ENCODE measurements at places on chromosomes 6 and 20.

DNA sequence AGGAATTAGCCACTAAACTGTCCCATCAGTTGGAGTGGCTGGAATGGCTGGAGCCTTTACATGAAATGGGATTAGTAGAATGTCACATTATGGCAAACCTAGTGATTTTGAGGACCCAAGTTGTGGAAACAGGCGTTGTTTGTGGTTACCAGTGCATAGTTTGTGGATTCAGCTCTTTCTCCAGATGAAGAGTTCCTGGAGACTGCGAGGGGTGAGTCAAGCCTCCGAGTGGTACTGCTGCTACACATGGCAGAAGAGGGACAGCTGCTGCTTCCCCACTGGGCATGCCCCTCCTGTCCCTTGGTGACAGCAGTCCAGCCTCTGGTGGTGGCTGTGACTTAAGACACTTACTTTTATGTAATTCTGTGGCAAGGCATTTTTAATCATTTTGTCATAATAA, 94.2 kb upstream of the SCP2D1 start:
- DNase-seq, result no peak

DNA sequence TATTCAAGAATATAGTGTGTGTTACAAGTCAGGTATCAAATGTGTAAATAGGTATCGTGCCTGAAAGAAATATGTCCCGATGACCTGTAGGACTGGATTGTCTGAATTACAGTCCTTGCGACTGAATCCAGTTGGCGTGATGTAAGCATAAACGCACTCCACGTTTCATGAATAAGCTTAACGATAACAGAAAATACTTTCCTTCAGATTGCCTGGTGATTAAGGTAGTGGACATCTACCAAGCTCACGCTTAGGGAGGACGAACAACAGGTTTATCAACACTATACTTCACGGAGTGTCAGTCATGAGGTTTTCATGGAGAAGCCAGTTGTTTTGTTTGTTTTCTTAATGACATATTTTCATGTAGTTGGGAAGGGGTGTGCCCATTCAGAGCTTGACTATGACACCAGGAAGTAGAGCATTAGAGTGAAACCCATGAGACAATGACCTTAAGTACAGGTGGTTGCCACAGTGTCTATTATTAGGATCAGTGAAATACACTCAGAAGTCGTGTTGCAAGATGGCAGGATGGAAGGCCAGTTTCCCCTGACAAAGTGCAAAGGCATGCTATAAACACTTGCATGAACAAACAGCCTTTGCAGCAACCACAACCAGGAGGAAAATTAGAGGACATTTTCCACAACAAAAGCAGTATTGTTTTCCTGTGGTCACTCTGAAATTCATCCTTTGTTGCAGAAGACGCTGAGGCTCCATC, 305.8 kb upstream of the PRDM1 start:
- DNase-seq, result no peak

DNA sequence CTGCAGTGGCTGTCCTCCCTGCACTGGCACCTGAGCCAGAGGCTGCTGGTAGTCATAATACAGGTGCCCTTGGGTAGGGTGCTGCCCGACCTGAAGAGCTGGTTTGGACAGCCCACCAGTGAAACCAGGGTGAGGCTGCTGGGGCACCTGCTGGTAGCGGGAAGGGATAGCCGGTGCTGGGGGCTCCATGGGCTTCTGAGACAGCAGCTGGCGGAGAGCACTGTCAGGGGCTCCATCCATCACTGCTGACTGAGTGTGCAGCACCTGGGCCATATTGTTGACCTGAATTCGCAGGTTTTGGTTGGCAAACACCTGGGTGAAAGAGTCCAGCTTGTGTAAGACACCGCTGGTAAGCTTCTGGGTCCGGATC, 51.2 kb upstream of the MRPS10 start:
- no peak for DNase-seq

- DNase-seq, result no peak
Measured at GRCh38 chr6:30206799-30207618, 6.2 kb downstream of the TRIM26 start.

DNA sequence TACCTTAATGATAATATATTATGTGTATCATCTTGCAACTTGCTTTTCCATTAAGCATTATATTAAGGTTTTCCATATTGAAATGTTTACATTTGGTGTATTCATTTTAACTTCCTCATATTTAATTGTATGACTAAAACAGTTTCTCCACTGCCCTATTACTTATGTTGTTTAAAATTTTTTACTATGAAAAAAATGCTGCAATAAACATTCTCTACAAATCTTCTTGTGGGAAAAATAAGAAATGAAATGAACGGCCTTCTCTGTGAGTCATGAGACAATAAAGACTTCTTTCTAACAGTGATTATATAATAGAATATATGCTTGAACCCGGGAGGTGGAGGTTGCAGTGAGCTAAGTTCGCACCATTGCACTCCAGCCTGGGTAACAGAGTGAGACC, 25.5 kb downstream of the FASTKD5 start:
- DNase-seq, result no peak

GRCh38 chr20:19867074-19867473, 109.0 kb downstream of the RIN2 start:
- no peak for DNase-seq

GRCh38 chr6:27901801-27902200, 10.4 kb downstream of the OR2B2 start:
- no peak for DNase-seq

GRCh38 chr6:142291512-142291911, 10.3 kb upstream of the ADGRG6 start:
- DNase-seq, result no peak

DNA sequence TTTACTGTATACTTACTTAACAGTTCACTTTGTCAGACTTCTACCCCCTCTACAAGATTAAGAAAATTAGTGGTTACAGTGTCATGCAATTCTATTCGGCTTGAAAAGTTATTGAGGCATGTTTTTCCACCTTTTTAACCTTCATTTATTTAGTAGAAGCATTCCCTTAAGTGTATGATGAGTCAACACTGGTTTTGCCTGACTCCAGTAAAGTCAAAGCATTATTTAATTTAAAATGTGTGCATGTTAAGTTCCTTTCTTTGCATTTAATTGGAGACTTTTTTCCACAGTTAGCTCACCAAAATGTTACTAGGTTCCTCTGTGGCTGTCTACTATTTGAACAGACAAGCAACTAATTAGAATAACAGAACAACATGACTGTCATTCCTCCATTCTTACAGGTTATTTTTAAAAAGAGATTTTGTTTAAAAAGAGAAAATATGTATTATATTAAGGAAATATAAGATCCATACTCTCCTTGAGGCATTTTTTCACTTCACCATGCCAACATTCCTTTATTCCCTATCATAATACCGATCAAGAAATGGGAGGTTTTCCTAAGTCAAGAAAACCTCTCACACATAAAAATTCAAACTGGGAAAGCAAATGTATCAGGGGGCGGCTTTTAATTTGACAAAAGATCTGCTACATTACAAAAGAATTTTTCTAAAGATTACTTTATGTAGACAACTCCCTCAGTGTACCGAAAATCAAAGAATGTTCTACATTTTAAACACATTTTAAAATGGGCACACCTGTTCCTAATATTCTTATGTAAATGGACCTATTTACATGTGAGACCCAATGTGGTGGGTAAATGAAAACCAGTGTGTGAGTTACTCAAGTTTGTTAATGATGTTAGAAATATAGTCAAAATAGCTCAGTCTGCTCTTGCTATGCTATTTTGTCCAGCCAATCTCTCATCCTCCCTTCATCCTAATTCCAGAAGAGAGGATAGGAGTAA, 361.2 kb downstream of the UTRN start:
- DNase-seq, result no peak

DNA sequence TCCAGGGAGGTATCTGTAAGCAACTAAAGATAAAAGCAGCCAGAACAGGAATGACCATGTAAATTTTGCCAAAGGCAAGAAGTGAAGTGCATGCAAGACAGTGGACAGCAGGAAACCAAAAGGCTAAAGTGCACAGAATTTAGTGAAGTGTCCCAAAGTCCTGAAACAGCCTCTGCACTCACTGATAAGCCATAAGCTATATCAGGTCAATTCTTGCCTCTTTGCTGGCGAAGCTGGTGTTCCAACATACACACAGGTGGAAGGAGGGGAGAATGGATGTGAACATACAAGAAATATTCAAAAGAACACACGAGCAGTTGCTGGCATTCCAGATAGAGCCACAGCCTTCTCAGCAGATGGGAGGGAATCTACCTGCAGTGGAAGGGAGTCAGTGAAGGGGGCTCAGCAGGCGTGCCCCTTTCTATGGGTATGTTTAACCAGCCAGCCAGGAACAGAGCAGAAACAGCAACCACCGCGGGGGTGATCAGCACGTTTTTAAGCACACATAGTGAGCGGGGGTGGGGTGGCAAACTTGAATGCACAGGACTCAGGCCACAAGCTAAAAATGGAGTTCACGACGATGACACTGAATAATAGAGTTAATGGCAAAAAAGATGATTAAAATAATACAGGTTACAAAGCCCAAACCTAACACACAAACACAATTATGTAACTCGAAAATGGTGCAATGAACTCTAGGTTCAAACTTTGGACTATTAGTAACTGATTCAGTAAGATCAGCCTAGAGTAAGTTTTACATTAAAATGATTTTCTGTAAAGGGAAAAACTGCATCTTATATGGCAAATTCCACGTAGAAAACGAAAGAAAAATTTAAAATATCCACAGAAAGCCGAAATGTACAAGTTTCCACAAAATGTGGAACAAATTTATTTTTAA, 1.2 kb downstream of the ECI2 start:
- DNase-seq, result no peak

DNA sequence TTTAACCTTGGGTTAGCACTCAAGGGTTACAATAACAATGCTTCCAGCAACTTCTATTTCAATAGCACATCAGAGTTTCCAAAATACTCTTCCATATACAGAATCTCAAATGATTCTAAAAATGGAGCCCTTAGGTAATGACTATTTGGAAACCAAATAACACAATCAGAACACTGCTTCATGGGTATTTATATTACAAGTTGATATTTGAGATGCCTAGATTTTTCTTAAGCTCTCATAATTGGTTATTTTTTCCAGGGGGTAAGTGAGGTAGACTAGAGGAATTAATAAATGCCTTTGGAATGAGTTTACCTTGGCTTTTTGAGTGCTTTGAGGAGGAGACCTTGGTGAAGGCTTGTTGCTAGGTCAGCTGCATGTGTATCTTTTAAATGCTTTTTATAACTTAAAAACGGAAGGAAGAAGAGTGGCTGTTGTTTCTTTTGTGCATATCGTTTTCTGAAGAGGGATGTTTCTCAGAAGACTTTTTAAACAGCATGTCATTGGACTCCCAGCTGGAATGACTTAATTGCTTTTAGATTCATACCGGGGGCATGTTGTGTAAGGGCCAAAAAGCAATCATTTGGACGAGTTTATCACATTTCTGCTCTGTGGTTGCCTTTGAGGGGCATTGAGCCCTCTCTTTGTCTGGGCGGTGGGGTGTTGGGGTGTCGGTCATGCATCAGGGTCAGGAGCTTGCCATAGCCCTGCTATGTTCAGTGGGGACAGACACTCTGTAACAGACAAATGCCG, 186.0 kb downstream of the DTNBP1 start:
- DNase-seq, result no peak

- no peak for DNase-seq
Measured at GRCh38 chr6:12065321-12066140, 53.4 kb downstream of the HIVEP1 start.

DNA sequence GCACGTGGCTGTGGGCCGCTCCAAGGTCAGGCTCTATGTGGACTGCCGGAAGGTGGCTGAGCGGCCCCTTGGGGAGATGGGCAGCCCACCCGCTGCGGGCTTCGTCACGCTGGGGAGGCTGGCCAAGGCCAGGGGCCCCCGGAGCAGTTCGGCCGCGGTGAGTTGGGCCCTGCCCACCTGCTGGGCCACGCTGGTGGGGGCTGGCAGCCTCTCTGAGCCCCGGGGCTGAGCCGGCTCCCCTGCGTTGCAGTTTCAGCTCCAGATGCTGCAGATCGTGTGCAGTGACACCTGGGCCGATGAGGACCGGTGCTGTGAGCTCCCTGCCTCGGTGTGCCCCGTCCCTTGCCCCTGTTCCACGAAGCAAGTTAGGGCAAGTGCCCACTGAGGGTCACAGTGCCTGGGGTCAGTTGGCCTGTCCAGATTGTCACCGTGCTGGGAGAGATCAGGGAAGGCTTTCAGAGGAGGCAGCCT, 27.1 kb downstream of the COL20A1 start:
- no peak for DNase-seq

- no peak for DNase-seq
Measured at GRCh38 chr6:30998785-30999184, 11.5 kb upstream of the MUC22 start.

DNA sequence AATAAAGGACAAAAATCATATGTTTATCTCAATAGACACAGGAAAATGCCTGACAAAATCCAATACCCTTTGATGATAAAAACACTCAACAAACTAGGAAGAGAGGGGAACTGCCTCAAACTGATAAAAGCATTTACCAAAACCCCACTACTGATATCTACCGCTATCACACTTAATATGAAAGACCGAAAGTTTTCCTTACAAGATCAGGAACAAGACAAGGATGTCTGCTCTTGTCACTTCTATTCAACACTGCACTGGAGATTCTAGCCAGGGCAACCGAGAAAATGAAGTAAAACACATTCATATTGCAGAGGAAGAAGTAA, 25.1 kb downstream of the GZF1 start:
- no peak for DNase-seq

DNA sequence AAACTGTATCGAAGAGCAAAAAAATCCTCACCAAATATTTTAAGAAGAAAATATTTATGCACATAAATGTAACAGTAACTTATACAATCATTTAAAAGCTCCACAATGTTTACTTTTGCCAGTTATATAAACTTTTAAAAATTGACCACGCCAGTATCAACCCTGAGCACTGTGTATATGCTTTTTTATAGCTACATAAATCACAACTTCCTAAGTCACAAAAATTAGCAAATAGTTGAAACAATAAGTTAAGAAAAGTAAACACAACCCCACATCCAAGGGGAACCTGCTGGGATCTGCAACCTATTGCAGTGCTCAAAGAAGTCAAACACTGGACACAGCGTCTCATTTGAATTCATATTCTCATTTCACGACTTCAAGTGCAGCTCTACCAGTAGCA, 89.8 kb upstream of the DST start:
- no peak for DNase-seq

Measured in stimulated activated CD8-positive, alpha-beta memory T cell treated with anti-CD3 and anti-CD28 coated beads, Interleukin-12 subunit alpha, Interleukin-12 subunit beta, amount 100 ng/mL, for 1 hour (primary cell).